Fibroblast of mammary gland (primary cell): ENCODE measurements at places on chromosomes 12 and 14.

DNA sequence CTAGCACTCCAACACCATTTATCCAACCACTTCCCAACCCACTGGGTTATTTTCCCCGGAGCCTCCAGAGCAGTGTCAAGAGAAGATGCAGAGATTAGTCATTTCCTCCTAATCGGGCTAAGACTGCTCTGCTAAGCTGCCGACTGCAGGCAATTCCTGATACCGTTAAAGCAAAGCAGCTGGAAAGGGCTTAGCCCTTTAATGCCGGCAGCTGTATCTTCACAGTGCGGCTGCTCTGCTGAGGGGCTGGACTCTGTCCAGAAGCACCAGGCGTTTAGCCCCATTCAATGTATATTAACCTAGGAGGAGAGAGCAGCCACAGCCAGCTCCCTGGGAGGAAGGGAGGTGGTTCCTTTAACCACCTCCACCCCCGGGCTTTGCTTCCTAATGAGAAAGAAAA, 11.1 kb downstream of the AQP6 start:
- peak; percentile 85 for DNase-seq

DNA sequence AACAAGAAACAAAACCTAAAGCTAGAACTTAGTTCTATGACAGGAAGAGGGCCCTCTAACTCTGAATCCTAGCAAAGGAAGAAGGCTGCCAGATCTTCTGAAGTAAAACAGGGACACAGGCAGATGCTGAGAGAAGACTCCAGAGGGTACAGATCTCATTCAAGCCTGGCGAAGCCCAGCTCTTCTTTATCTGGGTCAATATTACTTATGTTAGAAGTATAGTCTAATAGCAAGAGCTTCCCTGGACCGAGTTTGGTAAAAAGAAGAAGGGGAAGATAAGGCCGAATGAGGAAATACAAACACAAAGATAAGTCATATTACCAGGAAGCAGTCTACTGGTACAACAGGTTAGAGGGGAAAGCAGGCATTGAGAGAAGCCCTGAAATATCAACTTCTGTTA, 79.9 kb upstream of the CCDC91 start:
- no peak for DNase-seq

DNA sequence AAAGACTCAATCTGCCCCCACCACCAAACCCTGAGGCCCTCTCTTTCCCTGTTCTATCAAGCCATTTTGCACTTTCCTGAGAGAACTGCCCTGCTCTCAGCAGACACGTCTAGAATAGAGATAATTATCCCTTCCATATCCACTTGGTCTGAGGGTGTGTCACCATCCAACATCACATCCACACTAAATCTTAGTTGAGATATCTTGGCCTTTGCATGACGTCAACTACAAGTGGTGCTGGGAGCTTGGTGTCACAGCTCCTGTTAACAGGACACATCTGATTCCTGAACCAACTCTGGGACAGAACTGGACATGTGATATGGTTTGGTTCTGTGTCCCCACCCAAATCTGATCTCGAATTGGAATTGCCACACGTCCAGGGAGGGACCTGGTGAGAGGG, 1109.2 kb downstream of the TMEM121 start:
- DNase-seq, result no peak

DNA sequence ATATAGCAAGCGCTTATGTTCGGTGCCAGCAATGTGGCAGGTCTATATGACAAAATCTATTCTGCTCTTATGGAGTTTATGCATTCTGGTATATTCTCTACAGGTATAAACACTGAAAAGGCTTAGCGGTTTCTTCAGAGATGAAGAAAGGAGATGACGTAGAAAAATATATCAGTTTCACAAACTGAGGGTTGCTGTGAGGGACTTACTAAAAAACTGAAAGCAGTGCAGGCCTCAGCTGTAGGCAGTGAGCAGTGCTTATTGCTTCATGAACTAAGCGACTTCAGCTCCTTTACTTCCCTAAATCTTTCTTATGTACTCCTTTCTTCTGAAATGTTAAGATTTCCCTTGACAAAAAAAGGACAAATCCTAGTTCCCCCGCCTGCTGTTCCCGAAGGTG, 4.5 kb downstream of the DDX47 start:
- no peak for DNase-seq

DNA sequence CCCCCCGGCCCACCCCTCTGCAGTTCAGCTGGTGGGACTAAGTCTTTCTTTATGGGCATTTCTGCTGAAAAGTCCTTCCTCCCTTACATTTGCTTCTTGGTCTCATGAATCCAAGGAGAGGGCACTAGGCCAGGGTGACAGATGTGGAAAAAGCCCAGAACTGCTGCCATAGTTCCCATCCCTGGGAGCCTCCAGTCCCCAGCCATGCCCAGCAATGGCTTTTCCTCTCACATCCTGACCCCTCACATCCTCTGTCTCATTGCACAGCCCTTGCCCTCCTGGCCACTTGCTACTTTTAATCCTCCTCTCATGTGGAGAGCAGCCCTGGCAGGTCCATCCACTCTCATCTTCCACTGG, 122.5 kb downstream of the ZFP36L1 start:
- DNase-seq, result no peak

DNA sequence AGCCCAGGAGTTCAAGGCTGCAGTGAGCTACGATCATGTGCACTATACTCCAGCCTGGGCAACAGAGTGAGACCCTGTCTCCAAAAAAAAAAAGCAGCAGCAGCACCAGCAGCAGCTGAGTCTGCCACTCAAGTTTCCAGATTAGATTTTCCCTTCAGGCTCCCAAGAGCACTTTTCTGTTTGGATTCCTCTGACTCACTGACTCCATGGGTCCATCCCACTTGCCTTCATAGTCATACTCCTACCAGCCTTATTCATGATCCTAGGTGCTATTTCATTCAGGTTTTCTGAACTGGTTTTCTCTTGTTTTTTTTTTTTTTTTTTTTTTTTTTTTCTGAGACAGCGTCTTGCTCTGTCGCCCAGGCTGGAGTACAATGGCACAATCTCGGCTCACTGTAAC, 6.8 kb upstream of the TWF1 start:
- peak; percentile 2 for DNase-seq
